ENCODE measurements at places on chromosomes 6 and 20. TPM values are rescaled to one million over a fixed set of nuclear protein-coding genes. Genes with fewer than 3 reads are reported as not detected.

Gene SLC4A11
- 0.28 TPM for total RNA-seq

Gene SYNJ2
- total RNA-seq: 15.4 TPM

Gene SYCP2
- total RNA-seq: 1.7 TPM

Gene SLC17A2
- total RNA-seq: 7.7 TPM

Gene THEMIS
- total RNA-seq: not detected

Gene KIFC1
- 12.7 TPM for total RNA-seq

Gene HTR1E
- total RNA-seq: 5.3 TPM

Gene MRPS26
- 84.4 TPM for total RNA-seq

Gene CST9L
- not detected for total RNA-seq

Gene COL21A1
- total RNA-seq: 59.2 TPM

Gene PAK1IP1
- total RNA-seq: 14.0 TPM

Gene GRM1
- 0.08 TPM for total RNA-seq

Gene BMP5
- total RNA-seq: 26.5 TPM

Gene LIN28B
- 8.6 TPM for total RNA-seq

Gene CCM2L
- 0.80 TPM for total RNA-seq
